LoVo (cell line): ENCODE measurements at places on chromosomes 4 and X.

- DNase-seq, result no peak
These were observed 362.3 kb upstream of the EPHA5 start for GRCh38 chr4:66032571-66032970.

DNA sequence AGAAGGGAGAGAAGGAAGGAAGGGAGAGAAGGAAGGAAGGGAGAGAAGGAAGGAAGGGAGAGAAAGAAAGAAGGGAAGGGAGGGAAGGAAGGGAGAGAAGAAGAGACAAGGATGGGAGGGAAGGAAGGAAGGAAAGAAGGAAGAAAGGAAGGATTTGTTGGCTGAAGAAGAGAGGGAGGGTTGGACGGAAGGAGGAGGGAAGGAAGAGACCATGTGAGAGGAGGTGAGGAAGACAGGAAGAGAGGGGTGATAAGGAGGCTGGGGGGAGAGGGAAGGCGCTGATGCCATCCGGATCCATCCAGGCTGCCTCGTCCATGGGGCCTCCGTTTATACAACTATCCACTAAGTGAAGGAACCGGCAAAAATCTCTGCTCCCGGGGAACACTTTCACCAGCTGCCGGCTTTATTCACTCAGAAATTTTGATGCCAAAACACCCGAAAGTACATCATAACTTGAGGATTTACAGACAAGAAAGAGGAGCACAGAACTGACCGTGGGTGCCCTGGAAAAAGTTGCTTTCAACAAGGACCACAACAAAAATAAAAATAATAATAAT is 14.9 kb downstream of the DHRSX start:
- DNase-seq, result no peak

DNA sequence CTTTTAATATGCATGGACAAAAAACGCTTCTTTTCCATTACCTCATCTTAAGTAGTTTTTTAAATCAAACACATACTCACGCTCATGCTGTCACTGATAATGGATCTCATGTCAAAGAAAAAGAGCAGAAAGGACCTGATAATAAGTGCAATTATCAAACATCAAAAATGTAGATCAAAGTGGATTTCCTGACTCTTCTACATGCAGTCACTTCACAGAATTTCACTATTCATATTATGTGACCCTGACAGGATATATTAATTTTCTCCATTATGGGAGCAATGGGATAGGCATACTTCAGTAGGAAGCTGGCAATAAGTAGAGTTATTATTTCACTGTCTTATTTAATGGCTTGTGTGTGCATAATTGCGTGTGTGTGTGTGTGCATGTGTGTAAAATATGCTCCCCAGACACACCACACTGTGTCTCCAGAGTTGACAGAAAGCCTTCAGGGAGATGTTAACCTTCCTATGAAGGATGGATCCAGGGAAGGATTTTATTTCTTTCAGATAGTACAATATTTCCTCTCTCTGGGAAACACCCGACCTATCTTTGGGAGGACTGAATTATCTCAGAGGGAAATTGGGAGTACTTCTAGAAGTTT is 445.2 kb downstream of the SH2D1A start:
- DNase-seq, result no peak

DNA sequence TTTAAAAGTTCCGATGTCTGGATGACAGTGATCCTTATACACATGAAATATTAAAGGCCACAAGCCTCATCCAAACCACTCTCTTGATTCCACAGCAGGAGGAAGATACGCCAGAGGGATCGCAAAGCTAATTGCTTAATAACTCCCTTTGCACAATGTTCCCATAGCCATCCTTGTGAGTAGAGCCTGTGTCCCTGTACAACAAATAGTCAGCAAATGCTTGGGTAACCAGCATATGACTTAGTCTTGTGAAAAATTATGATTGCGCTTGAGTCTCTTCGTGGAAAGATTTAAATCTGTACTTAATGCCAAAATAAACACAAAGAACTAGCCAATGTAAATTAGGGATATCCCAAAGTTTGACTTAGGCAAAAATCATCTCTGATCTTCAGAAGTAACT is 31.5 kb downstream of the SLC9A7 start:
- no peak for DNase-seq

- no peak for DNase-seq
These were observed 14.2 kb downstream of the RGS12 start for GRCh38 chr4:3307060-3307459.

- no peak for DNase-seq
These were observed 1.4 kb upstream of the ATP8A1 start for GRCh38 chr4:42658261-42658660.

DNA sequence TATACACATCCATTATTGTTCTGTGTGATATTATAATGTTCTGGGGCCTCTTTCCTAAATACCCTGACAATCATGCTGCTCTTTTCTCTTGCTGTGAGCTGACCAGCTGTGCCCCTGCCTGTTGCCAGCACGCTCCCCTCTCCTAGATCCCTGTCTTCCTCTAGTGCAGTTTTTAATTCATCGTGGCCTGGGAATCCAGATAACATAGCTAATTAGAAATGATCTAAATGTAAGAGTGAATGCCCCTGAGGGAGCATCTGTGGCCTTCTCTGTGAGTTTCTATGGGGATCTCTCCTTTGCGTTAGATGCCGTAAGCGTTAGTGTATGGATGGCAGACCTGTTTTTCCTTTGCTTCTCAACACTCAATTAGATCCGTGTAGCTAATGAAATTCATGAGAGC is 434.3 kb downstream of the SPRY1 start:
- no peak for DNase-seq

DNA sequence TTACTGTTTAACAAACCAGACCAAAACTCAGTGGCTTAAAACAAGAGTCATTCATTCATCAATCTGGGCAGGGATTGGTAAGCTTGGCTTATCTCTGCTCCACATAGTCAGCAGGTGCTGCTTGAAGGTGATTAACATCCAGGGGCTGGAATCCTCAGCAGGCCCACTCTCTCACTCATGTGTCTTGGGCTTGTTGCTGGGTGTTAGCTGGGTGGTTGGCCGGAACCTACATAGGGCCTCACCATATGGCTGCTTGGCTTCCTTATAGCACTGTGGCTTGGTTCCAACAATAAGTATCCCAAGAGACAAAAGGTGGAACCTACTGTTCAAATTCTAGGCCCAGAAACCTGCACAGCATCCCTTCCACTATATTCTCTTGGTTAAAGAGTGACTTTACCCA is 125.0 kb downstream of the RASGEF1B start:
- no peak for DNase-seq

DNA sequence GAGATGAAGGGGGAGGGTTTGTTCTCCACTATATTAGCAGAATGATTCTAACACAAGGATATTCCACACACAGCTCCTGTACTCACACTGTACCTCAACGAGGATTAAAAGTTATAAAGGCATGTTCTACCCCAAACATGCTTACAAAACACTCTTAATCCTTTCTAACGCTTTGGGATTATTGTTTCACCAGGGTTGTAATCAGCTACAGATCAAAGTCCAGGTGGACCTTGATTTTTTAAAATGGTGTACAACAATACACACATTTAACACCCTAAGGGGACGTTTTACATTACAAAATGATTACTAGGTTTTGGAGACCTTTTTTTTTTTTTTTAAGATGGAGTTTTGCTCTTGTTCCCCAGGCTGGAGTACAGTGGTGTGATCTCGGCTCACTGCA is 50.3 kb upstream of the MAP3K15 start:
- DNase-seq, result no peak

- DNase-seq, result no peak
These were observed 31.1 kb upstream of the MID1IP1 start for GRCh38 chrX:38770152-38770551.

DNA sequence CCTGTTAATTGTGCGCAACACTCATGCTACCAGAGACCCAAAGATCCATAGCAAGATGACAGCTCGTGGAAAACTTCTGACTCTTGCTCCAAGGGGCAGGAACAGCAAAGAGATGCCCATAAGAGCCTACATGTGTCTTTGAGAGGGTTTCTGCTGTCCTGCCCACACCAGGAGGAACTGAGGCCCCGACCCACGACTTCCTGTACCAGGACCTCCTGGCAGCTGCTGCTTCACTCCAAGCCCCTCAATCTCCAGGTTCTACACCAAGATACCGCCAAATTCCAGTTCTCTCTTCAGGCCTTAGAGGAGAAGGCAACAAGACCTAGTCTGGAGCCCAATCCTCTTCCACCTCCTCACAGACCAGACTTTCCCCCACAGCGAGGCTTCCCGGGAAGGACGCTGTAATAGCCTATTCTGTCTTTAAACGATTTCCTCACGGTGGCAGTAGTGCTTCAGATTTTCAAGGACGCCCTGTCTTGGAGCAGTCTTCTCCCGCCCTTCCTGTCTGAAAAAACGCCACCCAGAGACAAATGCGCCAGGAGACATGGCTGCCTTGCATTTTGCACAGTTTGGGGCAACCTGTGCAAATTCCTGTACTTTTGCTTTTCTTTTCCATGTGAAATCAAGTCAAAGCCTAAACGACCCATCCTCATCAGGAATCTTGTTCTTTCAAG is 230.2 kb upstream of the STK26 start:
- DNase-seq, result no peak

GRCh38 chr4:123893011-123893981 is 496.7 kb downstream of the SPRY1 start:
- DNase-seq, result no peak

DNA sequence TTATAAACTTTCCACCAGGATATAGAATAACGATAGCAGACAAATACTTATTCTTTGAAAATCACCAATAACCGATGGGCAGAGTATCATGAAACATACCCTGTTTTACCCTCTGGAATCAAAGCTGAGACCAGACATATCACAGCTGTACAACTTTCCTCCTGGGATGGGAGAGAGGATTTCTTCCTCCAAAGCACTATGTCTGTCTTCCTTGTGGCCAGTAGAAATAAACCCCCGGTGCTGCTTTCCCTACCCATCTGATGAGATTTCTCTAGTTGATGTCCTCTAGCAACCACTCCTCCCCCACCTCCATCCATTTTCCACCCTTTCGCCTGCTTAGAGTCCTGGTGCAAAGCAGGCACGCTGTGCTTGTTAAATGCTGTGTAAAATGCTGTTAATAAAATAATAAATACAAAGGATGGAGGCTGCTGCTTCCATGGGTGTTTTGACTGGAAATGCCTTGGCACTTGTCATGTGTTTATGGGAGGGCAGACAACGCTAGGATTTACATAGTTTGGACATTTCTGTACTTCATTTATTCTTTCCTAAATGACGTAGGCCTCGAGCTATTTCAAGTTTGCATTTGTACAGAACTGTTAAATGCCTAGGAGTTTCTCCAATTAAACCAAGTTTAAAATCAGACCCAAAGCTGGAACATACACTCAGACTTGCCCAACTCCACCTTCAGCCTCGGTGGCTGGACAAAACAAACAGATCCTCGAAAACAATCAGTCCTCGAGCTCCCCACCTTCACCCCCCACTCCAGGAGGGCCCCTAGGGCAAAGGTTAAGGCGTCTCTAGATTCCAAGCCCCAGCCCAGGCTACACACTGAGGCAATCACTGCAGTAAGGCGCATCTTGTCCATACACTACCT is 10.1 kb downstream of the BCOR start:
- DNase-seq, result no peak

GRCh38 chrX:27555514-27555913 is 34.6 kb upstream of the DCAF8L2 start:
- peak; percentile 7 for DNase-seq

DNA sequence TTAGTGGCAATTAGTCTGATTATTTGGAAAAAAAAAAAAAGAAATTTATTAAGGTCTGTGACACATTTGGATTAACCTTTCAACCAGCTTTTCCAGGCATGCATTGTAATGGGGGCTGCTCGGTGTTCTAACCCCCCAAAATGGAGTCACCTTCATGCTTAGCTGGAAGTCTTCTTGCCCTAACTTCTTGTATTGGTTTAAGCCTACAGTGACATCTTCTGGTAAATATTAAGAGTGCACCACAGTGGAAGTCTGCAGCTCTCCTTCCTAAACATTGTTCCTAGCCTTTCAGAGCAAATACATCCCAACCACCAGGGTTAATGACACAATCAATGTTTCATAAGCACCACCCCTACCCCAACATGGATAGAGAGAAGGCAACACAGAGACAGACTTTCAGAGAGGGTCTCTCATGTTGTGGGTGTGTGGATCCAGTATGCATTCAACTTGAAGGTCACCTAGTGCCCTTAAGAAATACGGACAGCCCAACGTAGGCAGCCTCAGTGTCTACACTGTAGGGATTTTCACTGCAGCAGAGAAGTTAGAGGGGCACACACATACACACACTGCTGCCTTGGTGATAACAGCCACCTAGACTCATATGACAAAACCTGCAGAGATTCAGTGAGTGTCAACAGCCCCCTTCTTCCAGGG is 142.9 kb upstream of the MBNL3 start:
- no peak for DNase-seq

DNA sequence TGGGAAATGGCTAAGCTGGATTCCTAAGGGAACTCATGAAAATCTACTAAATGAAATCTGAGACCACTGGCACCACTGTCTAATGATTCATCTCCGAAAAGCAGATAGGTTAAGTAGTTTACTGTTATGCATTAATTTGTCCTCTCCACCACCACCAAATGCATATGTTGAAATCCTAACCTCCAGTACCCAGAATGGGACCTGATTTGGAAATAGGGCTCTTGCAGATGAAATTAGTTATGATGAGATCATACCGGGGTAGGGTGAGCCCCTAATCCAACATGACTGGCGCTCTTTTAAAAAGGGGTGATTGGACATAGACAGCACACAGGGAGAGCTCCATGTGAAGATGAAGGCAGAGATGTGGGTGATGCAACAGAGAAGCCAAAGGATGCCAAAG is 124.9 kb upstream of the GUCY1A1 start:
- DNase-seq, result no peak

- DNase-seq, result peak; percentile 67
These were observed 966 bp downstream of the PDGFC start for GRCh38 chr4:156970501-156971164.

DNA sequence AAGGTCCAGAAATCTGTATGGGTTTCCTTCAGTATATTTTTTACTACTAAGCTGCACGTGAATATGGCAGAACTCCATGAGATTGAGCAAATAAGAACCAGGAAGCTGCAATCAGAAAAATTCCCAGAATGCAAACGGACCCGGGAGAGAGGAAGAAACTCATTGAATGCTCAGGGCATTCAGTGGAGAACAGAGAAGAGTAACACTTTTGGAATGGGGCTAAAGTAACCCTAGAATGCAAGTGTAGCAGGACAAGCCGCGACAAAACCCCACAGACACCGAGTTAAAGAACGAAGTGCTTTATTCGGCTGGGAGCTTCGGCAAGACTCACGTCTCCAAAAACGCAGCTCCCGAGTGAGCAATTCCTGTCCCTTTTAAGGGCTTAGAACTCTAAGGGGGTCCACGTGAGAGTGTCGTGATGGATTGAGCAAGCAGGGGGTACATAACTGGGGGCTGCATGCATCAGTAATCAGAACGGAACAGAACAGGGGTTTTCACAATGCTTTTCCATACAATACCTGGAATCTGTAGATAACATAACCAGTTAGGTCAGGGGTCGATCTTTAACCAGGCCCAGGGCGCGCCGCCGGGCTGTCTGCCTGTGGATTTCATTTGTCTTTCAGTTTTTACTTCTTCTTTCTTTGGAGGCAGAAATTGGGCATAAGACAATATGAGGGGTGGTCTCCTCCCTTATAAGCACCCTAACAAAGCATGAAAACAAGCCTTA is 56.4 kb downstream of the RAB28 start:
- no peak for DNase-seq

DNA sequence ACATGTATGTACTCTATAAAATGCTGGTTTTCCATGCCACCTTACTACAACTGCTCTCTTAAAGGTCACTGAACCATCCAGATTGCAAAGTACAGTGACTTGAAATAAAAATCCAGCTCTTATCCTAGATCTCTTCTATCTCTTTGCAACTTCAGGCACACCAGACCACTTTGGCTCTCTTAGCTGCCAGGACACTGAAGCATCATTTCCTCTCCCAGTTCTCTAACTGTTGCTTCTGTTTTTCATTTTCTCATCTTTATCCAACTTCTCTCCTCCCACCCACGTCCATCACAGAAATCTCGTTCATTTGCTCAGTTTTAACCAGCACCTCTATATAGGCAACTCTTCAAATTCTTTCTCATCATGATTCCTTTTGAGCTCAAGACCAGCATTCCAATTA is 74.3 kb downstream of the METTL14 start:
- DNase-seq, result no peak
